Putamen (tissue), 1 donor: ENCODE measurements at places on chromosomes 2 and 18.

GRCh38 chr2:88521445-88522073 is 69.1 kb upstream of the FOXI3 start:
- DNase-seq: no peak

DNA sequence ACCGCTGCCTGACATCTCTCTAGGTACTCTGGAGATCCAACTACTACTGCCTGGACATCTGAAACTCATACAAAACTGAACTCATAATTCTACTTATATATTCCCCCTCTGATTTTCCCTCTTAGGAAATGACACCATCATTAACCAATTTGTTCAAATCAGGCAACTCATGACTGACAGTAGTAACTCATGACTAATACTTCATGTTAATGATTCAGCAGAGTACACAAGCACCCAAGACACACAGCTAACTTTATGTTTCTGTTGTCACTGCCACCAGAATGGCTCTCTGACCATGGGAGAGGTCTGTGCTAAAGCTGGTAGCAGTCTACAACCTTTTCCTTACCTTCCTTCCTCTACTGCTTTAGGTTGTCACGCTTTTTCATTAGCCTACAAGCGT is 91.1 kb downstream of the ITSN2 start:
- DNase-seq: no peak

GRCh38 chr2:172860336-172860707 is 124.7 kb downstream of the RAPGEF4 start:
- DNase-seq: no peak

DNA sequence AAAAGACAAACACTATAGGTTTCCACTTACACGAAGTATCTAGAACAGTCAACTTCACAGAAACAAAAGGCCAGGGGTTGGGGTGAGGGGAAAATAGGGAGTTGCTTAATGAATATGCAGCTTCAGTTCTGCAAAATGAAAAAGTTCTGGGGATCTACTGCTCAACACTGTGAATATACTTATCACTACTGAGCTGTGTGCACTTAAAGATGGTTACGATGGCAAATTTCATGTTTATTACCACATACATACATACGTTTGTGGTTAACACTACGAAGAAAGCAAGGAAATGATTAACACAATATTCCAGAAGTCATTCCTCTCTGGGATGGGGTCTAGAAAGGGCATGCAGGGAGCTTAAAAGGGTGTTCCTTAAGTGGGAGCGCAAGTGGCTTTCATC is 19.3 kb downstream of the MBOAT2 start:
- DNase-seq: no peak

GRCh38 chr2:217866457-217866856 is 136.3 kb downstream of the TNS1 start:
- DNase-seq: no peak

- DNase-seq: no peak
Measured at GRCh38 chr2:64554117-64554516, 30.0 kb downstream of the AFTPH start.

GRCh38 chr2:171325886-171326585 is 107.8 kb downstream of the METTL8 start:
- no peak for DNase-seq

DNA sequence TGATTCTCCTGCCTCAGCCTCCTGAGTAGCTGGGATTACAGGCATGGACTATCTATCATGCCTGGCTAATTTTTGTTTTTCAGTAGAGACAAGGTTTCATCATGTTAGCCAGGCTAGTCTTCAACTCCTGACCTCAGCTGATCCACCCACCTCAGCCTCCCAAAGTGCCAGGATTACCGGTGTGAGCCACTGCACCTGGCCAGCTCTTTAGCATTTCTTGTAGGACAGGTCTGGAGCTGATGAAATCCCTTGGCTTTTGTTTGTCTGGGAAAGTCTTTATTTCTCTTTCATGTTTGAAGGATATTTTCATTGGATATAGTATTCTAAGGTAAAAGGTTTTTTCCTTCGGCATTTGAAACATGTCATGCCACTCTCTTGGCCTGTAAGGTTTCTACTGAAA is 20.2 kb downstream of the VPS54 start:
- DNase-seq: no peak

DNA sequence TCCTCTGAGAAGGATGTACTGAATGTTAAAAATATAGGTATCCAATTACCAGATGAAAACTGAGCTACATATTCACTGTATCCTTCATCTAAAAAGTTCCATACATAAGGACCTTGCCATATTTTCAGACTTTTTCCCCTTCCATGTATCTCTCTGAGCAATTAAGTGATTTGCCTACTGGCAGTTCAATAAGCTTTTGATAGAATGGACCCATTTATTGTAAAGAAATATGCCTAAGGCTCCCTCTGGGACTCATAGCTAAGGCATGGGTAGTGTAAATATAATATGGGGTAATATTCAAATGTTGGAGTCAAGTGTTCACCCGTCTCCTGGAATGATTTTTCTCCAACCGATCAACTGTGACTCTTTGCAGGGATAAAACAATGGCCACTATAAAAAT is 135.4 kb upstream of the FSHR start:
- no peak for DNase-seq

DNA sequence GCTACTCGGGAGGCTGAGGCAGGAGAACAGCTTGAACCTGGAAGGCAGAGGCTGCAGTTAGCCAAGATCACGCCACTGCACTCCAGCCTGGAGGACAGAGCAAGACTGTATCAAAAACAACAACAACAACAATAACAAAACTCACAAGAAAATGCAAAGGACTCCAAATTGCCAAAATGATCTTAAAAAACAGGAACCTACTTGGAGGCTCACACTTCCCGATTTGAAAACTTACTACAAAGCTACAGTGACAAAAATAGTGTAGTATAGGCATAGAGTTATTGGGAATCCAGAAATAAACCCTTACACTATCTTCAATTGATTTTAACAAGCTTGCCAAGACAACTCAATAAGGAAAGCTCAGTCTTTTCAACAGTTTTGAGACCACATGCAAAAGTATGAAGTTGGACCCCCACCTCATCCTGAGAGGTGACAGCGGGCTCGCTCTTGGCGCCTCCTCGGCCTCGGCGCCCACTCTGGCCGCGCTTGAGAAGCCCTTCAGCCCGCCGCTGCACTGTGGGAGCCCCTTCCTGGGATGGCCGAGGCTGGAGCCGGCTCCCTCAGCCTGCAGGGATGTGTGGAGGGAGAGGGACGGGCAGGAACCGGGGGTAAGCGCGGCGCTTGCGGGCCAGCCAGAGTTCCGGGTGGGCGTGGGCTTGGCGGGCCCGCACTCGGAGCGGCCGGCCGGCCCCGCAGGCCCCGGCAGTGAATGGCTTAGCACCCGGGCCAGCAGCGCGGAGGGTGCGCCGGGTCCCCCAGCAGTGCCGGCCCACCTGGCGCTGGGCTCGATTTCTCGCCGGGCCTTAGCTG is 18.3 kb upstream of the ACVR2A start:
- no peak for DNase-seq

- no peak for DNase-seq
Measured at GRCh38 chr2:85503851-85504777, 34.9 kb upstream of the MAT2A start.

DNA sequence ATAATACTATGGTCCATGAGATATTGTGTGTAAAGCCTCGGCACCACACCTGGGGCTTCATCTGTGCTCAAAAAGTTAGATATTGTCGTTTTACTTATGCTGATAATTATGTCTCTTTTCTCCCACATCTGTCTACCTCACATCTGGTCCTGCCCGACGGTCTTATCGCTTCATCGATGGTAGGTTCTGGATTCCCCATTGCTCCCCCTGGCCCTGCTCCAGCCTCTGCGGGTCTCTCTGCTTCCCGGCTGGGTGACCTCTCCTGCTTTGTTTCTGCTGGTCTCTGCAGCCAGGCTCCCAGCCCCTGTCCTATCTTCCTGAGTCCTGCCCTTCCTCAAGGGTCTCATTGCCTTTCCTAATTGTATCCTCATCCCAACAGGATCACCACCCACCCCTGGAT is 294.2 kb downstream of the NDUFA10 start:
- no peak for DNase-seq

- peak; percentile 29 for DNase-seq
Measured at GRCh38 chr2:8761529-8762164, 75.8 kb downstream of the KIDINS220 start.

- DNase-seq: no peak
Measured at GRCh38 chr2:39734445-39734844, 44.6 kb downstream of the THUMPD2 start.

- no peak for DNase-seq
Measured at GRCh38 chr2:183031911-183032794, 6.1 kb downstream of the NCKAP1 start.

DNA sequence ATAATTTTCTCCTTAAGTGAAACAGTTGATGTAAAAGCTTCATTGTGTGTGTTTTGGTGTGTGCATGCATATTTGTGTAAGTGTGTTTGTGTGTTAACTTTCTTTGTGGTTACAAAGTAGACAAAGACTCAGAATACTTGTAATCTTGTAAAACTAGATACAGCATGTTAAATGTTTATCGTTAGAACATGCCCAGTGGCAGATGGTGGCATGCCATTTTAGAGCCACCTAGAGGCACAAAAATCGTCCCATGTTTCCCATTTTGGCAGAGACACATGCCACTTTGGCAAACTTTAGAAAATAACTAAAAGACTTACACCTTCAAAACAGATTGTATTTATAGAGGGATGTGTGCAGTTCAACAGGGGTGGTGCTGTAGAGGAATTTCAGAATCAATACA is 224.1 kb downstream of the LRP1B start:
- no peak for DNase-seq

DNA sequence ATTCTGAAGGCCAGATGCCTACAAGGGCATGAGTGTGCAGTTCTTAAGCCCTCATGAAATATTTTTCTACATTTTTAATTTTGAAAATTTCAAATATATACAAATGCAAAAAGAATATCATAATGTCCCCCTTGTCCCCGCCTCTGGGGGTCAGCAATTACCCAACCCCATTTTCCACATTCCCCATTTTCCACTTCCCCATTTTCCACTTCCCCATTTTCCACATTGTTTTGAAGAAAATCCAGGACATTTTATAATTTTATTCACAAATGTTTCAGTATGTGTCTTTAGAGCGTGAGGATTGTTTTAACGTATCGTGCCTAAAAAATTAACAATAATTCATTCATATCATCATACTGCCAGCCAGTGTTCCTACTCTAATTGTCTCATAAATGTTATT is 403.6 kb upstream of the RAB6C start:
- DNase-seq: no peak

DNA sequence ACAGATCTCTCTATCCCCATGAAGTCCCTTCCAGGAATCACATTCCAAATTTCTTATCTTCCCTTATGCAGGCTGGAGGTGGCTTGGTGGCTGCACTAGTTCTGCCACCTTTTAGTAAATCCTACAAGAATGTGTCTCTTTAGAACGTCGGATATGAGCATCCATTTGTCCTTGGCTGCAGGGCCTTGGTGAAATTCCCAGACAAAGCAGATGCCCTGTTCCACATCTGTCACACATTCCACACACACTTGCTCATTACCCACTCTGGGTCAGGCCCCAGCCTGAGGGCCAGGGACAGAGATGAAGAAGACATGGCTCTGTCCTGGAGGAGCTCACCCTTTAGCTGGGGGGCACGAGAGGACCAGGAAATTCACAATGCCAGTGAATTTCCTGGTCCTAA is 31.2 kb upstream of the GPR17 start:
- no peak for DNase-seq

DNA sequence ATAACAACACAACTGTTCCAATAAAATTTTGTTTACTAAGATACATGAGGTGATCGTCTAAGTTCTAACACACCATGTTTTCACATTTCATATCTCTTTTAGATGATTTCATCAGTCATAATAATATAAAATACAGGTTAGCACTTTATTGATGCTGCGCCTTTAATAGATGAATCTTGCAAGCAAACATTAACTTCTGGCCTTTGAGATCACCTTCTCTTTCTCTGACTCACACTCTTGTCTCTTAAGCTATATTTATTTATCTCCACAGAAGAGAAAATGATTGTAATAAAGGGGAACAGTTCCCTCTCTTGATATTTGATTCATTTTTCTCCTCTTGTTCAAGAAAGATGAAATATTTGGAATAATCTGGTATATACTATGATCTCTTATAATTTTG is 603.3 kb upstream of the POU3F3 start:
- DNase-seq: no peak

DNA sequence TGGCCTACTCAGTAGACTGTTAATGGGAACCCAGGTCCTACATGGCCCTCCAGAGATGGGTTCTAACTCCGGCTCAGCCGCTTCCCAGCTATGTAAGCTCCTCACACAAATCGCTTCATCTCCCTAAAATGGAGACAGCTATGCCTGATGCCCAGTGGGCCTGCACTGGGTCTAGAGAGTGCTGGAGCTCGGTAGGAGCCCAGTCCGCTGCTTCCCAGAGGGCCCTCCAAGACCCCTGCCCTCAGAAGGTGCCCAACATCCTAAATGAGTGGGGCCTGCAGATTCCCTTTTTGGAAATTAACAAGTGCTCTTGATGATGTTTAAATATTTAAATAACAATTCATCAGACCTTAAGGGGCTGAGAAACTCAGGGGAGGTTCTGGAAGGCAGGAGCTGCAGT is 47.1 kb downstream of the HS1BP3 start:
- no peak for DNase-seq

GRCh38 chr2:105437708-105438103 is 38.9 kb upstream of the FHL2 start:
- no peak for DNase-seq

DNA sequence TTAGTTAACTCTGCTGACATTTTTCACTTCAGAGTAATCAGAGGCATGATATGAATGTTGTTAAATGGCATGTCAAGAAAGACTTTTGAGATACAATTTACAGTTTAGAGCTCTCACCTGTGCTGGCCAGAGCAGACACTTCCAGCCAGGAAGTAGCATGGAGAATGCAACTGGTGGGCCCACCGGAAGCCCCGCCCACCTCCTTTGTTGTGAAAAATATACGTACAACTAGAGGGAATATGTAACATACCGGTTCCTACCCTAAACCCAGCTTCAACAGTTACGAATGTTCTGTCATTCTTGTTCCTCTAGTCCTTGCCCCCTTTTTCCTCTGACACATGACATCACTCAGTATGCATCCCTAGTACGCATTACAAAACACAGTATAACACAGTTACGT is 70.2 kb upstream of the ITM2C start:
- DNase-seq: no peak

DNA sequence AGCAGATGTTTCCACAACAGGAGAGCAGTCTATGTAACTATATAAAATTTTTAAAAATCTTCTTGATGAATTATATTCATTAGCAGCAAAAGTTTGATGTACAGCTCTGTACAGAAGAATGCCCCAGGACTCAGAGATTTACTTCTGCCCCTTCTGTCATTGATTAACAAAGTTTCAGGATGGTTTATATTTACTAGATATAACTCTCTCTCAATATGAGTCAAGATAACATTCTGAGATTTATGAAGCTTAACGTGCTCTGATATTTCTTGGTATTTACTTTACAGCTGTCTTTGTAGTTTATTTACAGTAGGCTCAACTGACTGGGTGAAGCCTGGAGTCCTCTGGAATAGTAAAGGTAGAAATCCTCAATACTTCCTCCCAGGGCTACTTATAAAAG is 93.6 kb upstream of the HNMT start:
- no peak for DNase-seq
